ENCODE measurements at places on chromosomes 1 and 21. TPM values are rescaled to one million over a fixed set of nuclear protein-coding genes. Genes with fewer than 3 reads are reported as not detected.

ASB17 gene
- total RNA-seq: not detected

SLC16A4 gene
- total RNA-seq: 9.0 TPM

KRTAP13-2 gene
- not detected for total RNA-seq

FCGR2B gene
- total RNA-seq: 1.9 TPM

CLDN17 gene
- not detected for total RNA-seq

NPPA gene
- not detected for total RNA-seq

TNNI3K gene
- not detected for total RNA-seq

LAPTM5 gene
- total RNA-seq: 14.9 TPM

GRCh38 chr1:10685808-10686403, 110.5 kb downstream of the CASZ1 start:
- H3K27me3 ChIP-seq: no peaks in the 10 kb centered on the region
- peak overlapping the region; percentile 96 for H3K27ac ChIP-seq
- no peak for DNase-seq
- no peak overlapping the region for H3K4me3 ChIP-seq
- peaks cover 94% of the 10 kb centered on the region for H3K4me1 ChIP-seq

DNA sequence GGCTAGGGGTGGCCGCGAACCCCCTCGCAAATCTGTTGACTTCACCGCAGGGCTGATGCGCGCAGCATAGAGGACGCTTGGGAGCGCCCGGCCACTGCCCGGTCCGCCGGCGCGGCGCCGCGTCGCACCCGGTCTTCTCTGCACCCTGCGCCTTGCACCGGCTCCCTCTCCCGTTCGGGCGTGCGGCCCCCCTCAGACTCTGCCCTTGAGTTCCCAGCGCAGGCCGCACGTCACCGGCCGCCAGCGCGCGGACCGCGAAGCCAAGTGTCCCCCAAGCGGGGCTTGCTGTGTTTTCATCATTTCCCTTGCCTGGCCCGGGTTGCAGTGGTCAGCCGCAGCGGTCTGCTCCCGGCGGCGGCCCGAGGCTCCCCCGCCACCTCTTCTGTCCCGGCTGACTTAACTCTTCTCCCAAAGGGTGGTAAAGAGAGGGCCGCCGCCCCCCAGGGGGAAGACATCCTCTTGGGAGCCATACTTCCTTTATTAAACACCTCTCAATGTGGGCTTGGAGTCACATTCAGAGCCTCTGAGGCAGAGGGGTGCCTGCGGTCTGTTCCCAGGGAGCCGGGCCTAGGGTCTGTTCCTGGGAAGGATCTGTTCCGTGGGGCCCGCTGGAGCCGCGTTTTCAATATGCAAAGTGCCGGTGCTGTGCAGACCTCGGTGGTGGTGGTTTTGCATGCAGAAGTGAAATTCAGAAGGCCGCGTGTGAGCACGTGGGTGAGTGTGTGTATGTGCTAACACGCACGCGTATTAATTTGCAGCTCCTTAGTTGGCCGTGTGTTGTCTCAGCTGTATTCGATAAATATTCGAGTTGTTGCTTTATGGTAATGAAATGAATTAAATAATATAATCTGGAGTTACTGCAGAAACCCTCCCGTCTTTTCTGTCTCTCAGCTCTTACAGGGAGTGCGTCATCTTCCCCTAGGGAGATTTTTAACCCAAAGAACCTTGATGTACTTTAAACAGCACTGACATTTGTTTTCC, 17.6 kb downstream of the PBX1 start:
- H3K27me3 ChIP-seq: no peaks in the 10 kb centered on the region
- no peak overlapping the region for H3K4me3 ChIP-seq
- H3K4me1 ChIP-seq: no peaks in the 10 kb centered on the region
- H3K27ac ChIP-seq: peak overlapping the region; percentile 58
- no peaks in the 10 kb centered on the region for H3K36me3 ChIP-seq

DNA sequence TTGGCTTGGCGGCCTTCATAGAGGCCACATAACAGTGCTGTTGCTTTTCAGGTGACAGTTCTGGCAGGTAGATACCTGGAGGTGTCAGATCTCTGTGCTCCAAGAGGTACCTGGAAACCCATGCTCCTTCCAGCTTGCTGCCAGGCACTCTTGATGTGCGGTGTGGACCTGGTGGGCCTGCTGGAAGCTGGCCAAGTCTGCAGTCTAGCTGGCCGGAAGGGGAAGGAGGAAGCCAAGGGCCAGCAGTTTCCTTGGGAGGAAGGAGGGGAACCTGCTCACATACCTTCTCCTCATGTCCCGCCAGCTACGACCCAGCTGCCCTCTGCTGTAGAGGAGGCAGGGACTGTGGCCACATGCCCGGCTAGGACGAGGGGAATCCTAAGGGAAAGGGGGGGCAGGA, 166.4 kb upstream of the AJAP1 start:
- no peaks in the 10 kb centered on the region for H3K36me3 ChIP-seq
- no peak overlapping the region for H3K4me3 ChIP-seq
- H3K27ac ChIP-seq: no peak overlapping the region
- no peak for DNase-seq

DNA sequence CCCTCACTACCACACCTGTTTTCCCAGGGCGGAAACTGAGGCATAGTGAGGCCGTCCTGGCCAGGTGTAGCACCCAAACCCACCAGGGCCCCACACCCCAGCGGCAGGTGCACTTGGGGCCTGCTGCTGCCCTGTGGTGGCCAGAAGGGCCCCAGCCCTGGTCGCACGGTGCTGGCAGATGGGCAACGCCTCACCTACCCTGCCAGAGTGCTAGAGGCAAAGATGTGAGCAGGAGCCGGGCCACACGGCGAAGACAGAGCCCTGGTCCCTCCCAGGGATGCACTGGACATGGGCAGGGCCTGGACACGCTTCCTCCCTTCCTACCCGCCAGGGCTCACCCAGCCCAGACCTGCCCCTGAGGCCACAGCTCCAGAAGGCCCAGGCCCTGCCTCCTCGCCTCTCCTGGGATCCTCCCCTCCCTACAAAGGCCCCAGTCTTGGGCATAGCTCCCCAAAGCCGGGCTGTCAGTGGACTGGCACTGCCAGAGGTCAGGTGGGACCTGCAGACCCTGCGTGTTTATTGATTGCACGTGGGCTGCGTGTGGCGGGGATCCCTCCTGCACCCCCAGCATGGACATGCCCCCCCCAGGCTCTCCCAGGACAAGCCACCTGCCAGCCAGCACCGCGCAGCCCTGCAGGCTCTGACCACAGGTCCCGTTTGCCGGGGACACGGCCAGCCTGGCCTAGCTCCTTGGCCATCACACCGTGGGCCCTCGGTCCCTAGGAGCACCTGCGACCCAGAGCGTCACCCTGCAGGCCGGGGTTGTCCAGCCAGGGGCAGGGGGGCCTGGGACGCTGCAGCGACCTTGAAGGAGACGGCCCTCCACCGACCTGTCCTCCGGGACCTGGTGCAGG, 44.1 kb downstream of the MEGF6 start:
- no peak overlapping the region for H3K27ac ChIP-seq
- H3K4me1 ChIP-seq: no peaks in the 10 kb centered on the region
- no peaks in the 10 kb centered on the region for H3K36me3 ChIP-seq
- no peak overlapping the region for H3K4me3 ChIP-seq
- no peaks in the 10 kb centered on the region for H3K27me3 ChIP-seq

DNA sequence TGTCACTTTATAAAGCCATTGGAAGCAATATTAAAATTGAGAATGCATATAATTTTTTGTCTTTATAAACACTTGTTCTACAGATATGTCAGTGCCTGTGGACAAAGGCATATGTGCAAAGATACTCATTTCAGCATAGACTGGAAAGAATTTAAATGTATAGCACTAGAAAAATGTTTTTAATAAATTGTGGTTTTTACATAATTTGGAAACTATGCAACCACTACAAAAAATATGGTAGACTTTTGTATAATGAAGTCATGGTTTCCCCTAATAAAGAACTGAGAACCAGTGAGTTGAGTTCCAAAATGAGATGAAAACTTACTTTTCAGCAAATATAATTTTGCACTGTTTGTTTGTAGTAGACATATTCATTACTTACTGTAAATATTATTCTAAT, 48.5 kb downstream of the BRINP3 start:
- no peaks in the 10 kb centered on the region for H3K36me3 ChIP-seq
- no peak for DNase-seq
- no peaks in the 10 kb centered on the region for H3K27me3 ChIP-seq
- no peak overlapping the region for H3K4me3 ChIP-seq
- H3K4me1 ChIP-seq: no peaks in the 10 kb centered on the region
- H3K27ac ChIP-seq: no peak overlapping the region

GRCh38 chr1:229689904-229690303, 63.9 kb downstream of the URB2 start:
- no peaks in the 10 kb centered on the region for H3K4me1 ChIP-seq
- no peak overlapping the region for H3K4me3 ChIP-seq
- DNase-seq: no peak
- H3K36me3 ChIP-seq: no peaks in the 10 kb centered on the region
- H3K27ac ChIP-seq: no peak overlapping the region
- no peaks in the 10 kb centered on the region for H3K27me3 ChIP-seq

GRCh38 chr21:42440187-42440792, 36.6 kb downstream of the UBASH3A start:
- no peaks in the 10 kb centered on the region for H3K4me1 ChIP-seq
- H3K36me3 ChIP-seq: no peaks in the 10 kb centered on the region

DNA sequence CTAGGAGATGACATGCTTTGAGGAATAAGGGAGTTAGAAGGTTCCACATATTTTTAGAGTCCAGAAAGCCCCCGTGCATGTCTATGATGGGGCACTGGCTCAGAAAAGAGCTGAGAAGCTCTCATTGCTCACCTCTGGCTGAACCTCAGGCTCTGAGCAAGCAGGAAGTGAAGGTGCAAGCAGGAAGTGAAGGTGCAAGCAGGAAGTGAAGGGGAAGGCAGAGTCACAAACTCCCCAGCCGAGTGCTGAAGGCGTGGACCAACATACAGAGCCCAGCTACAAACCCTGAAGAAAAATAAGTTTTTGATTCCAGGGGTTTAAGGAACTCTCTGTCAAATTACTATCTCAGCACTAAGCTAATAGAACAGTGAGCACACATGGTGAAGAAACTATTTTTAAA, 7.0 kb downstream of the KRTAP10-8 start:
- H3K36me3 ChIP-seq: no peaks in the 10 kb centered on the region
- no peak for DNase-seq
- H3K4me3 ChIP-seq: no peak overlapping the region
- no peaks in the 10 kb centered on the region for H3K4me1 ChIP-seq
- H3K27ac ChIP-seq: no peak overlapping the region

- no peaks in the 10 kb centered on the region for H3K36me3 ChIP-seq
- H3K4me3 ChIP-seq: peak overlapping the region; percentile 58
- peak overlapping the region; percentile 87 for H3K27ac ChIP-seq
- no peaks in the 10 kb centered on the region for H3K27me3 ChIP-seq
- H3K4me1 ChIP-seq: no peaks in the 10 kb centered on the region
- DNase-seq: peak; percentile 37
Measured at GRCh38 chr1:210328032-210328745, 513 bp upstream of the HHAT start.

GRCh38 chr21:39397646-39398385, 47.8 kb downstream of the LCA5L start:
- no peak overlapping the region for H3K4me3 ChIP-seq
- H3K36me3 ChIP-seq: no peaks in the 10 kb centered on the region
- H3K27me3 ChIP-seq: no peaks in the 10 kb centered on the region
- H3K4me1 ChIP-seq: no peaks in the 10 kb centered on the region
- no peak for DNase-seq

GRCh38 chr1:180188684-180189175, 34.1 kb downstream of the QSOX1 start:
- DNase-seq: no peak
- no peak overlapping the region for H3K4me3 ChIP-seq
- no peak overlapping the region for H3K27ac ChIP-seq
- no peaks in the 10 kb centered on the region for H3K27me3 ChIP-seq

GRCh38 chr21:17460094-17460493, 52.7 kb upstream of the CXADR start:
- no peaks in the 10 kb centered on the region for H3K27me3 ChIP-seq
- H3K27ac ChIP-seq: no peak overlapping the region
- DNase-seq: no peak
- no peaks in the 10 kb centered on the region for H3K4me1 ChIP-seq

GRCh38 chr1:174191349-174191862, 32.1 kb downstream of the RABGAP1L start:
- H3K27me3 ChIP-seq: no peaks in the 10 kb centered on the region
- H3K4me3 ChIP-seq: no peak overlapping the region
- no peak for DNase-seq
- no peaks in the 10 kb centered on the region for H3K4me1 ChIP-seq

- no peak for DNase-seq
- H3K4me1 ChIP-seq: no peaks in the 10 kb centered on the region
- peaks cover 7% of the 10 kb centered on the region for H3K27me3 ChIP-seq
- no peak overlapping the region for H3K4me3 ChIP-seq
- no peaks in the 10 kb centered on the region for H3K36me3 ChIP-seq
Measured at GRCh38 chr1:2880812-2881295, 79.4 kb upstream of the TTC34 start.

GRCh38 chr1:235113183-235113917, 15.3 kb downstream of the TOMM20 start:
- peaks cover 13% of the 10 kb centered on the region for H3K36me3 ChIP-seq
- no peak overlapping the region for H3K4me3 ChIP-seq
- H3K27ac ChIP-seq: no peak overlapping the region
- no peaks in the 10 kb centered on the region for H3K27me3 ChIP-seq
- no peak for DNase-seq
